ENCODE measurements at places on chromosomes 3 and 15.
A peak's percentile ranks its signal among the peaks of the same experiment; 100 is the strongest.

DNA sequence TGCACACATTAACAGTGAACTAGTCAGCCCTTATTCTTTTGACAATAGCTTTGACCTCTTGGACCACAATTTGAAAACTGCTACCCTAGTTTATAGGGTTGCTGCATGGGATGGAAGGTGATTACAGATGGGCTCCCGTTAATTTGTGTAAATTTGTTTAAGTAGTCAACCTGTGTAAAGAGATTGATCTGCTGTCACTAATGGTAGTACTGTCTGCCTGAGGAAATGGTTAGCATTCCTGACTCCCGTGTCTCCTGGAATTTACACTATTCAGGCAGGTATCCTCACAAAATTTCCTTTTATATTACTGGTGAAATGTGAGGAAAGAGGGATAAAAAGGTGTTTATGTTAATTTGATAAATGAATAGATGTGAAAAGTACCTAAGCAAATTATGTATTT, 15.3 kb upstream of the EBLN2 start:
- DNase-seq = no peak

- DNase-seq = no peak
Observed at GRCh38 chr15:78317145-78317836, 17.9 kb upstream of the SKIC8 start.

GRCh38 chr15:29107291-29107890, 162.2 kb downstream of the NSMCE3 start:
- DNase-seq = no peak

DNA sequence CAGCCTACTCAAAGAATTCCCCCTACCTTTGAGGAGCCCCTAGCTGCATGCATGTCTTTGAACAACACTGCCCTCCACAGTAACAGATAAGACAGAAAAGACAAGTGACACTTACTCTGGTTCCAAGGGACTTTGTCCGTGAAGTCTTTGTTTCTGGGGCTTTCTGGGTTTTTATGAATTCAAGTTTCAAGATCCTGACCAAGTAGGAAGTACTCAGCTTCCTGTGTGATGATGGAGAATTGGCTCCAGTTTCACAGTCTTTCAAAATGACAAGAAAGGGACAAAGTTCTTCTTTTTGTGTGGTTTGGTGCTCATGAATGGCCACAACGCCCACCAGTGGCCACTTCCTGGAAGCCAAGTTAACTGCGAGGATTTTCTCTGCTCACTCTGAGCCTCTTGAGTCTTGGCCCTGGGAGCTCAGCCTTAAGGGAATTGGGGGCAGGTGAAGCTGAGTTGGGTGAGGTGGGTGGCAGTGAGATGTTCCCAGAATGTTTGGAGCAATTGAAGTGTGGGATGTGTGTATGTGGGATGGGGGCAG, at the start of gene CCR1:
Gene CCR1, minus strand, starts transcription at position 147 of the 538 bp plus-strand sequence. CDS start 4,000 bp downstream, outside the sequence.
- peak; percentile 6 for DNase-seq

- no peak for DNase-seq
Observed at GRCh38 chr3:111801693-111802092, 57.4 kb upstream of the PHLDB2 start.

- DNase-seq = no peak
Observed at GRCh38 chr3:168061332-168061996, 34.3 kb downstream of the GOLIM4 start.

- DNase-seq = no peak
Observed at GRCh38 chr15:63901912-63902670, 68.3 kb upstream of the HERC1 start.

- no peak for DNase-seq
Observed at GRCh38 chr3:11661052-11661656, 17.4 kb upstream of the VGLL4 start.

GRCh38 chr3:164250923-164251322, 827.4 kb downstream of the SI start:
- no peak for DNase-seq

DNA sequence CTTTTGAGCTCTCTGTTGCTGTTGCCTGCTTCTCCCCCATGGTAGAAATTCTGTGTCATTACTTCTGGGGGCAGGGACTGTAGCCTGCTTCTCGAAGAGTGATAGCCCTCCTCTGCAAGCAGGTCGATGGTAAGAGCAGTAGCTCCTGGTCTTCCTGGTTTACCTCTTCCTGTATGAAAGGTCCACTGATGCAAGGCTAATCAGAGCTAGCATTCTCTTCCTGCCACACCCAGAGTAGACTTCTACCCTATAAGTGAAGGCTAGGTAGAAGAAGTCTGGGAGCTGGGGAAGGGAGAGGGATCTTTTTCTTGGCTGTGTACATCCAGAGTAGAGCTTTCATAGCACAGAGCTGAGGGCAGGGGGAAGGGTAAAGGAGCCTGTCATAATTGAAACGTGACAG, 357.0 kb downstream of the SQOR start:
- DNase-seq = no peak

DNA sequence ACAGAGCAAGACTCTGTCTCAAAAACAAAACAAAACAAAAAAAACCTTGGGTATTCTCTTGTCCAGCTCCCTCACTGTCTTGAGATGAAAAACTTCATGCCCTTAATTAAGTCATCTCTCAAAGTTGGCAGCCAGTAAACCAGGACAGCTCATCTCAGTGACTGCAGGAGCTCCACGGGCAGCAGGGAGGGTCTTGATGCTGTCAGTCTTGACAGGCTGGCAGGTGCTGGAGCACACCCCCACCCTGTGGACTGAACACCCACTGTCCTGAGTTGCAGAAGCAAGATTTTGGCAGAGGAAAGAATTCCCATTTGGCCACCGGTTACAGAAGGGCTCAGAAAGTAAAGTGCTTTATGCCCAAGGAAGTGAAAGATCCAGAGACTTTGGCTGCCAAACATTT, 8.0 kb downstream of the DNAJA4 start:
- no peak for DNase-seq

DNA sequence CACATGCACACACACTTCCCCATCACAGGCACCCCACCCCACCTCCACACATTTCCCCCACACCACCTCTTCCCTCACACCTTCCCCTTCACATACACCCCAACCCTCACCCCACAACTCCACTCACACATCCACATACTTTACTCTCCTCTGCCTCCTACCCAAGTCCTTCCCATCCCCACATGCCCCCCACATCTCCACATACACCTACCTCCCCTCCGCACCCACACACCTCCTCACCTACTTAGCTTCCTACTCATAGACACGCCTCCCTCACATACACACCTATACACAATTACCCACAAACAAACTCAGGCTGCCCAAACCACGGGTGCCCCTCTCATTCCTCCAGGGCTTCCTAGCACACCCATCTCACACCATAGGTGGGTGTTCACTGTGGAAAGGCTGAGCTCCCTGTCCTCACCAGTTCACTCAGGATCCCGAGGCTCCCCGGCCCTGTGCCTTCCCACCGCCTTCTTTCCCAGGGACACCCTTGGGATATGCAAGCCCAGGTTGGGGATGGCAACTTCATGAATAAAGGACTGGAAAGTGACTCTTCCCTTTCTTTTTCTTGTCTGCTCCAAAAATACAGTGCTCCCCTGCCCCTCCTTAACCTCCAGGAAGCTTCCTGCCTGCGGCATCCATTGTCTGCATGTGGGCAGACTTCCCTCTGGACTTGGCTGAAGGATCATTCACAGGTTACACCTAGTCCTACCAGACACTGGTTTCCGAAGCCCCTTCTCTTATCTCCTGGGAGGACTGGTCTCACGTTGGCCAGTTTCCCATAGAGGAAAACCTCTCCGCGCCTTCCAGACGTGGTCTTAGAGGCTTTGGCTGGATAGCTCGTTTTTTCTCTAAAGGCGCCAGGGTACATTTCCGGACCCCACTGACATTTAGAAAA, 61.5 kb downstream of the SLCO2A1 start:
- DNase-seq = no peak

DNA sequence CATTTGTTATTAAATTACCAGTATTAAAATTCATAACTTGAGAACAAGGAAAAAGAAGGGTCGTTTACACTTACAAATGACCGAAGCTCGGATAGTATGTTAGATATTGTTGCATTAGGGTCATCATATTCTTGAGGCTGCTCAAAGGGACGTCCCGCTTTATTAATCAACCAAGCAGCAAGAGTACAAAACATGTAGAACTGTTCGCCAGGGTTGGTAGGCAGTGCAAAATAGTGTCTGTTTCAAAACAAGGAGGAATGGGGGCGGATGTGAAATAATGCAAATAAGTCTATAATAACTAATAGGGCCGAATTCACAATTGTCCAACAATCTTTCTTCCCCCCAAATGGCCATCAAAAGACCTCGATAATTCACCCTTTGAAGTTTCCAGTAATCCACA, 2.9 kb downstream of the IFT57 start:
- no peak for DNase-seq

GRCh38 chr3:141681390-141681780, 56.7 kb upstream of the RNF7 start:
- no peak for DNase-seq

- no peak for DNase-seq
Observed at GRCh38 chr15:68372291-68372811, 59.6 kb downstream of the ITGA11 start.

- no peak for DNase-seq
Observed at GRCh38 chr3:115553796-115554486, 69.4 kb upstream of the GAP43 start.

DNA sequence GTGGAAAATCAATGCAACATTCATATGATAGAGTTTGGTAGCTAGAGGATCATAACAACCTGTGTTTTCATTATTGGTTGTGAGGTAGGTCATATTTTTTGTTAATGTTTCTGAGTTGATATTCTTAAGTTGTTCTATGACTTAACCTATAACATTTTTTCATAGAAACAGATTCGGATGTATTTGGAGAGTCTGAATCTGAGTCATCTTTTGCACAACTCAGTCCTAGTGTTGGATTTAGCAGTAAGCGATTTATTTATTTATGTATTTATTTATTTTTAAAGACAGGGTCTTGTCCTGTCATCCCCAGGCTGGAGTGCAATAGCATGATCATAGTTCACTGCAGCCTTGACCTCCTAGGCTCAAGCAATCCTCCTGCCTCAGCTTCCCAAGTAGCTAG, 292.8 kb upstream of the ZNF717 start:
- DNase-seq = no peak

DNA sequence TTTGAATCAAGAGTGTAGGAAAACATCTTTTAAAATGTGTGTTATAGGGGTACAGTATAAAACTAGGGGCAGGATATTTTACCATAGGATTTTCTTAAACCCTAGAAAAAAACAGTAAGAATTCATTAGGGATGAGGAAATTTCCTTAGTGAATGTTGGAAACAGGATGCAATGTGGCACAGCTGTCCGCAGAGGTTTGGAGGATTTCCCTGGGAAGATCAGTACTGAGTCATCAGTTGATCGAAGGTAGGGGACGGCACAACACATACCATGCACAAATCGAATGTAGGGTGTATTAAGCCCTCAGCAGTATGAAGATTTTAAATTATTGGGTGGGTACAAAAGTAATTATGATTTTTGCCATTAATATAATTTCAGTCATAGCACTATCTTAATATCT, 49.9 kb downstream of the FNDC3B start:
- no peak for DNase-seq

DNA sequence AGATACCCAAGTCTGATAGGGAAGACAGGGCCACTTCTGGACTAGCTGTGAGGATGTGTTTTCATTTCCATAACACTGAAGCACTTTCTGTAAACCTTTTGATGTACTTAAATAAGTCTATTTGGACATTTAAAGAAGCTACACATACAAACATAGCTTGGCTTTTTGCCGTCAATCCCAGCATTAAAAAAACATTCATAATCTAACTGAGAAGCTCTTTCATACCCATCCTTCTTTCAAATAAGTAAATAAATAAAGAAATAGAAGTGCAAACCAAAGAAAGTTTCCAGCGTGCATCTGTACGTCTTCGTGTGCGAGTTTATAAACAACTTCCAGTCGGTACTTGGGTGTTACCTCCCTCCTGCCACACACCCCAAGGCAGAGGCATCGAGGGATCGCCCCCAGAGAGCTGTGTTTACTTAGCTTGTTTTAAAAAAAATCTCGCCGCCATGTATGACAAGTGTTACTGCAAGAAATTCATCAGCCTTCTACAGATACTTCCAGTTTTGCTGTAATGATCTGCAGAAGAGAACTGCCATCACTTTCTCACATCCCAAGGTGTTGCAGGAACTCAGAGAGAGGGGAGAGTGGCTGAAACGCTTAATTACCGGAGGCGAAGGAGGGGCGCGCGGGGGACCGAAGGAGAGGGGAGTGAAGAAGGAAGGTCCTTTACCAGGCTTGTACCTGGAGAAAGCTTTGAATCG, 9.0 kb upstream of the MEIS2 start:
- no peak for DNase-seq

GRCh38 chr15:31390777-31391486, 64.3 kb downstream of the KLF13 start:
- DNase-seq = no peak

GRCh38 chr3:52397676-52398399, 47.1 kb downstream of the SEMA3G start:
- DNase-seq = no peak
